Thyroid gland (tissue), 4 donors: ENCODE measurements at places on chromosomes 2 and 18. TPM values are rescaled to one million over a fixed set of nuclear protein-coding genes. Genes with fewer than 3 reads are reported as not detected.

- no peak overlapping the region for H3K27ac ChIP-seq
- no peaks in the 10 kb centered on the region for H3K36me3 ChIP-seq
- DNase-seq: no peak
- no peaks in the 10 kb centered on the region for H3K27me3 ChIP-seq
- H3K4me3 ChIP-seq: no peak overlapping the region
- H3K4me1 ChIP-seq: peaks cover 61% of the 10 kb centered on the region
These were observed 74.8 kb downstream of the IL1R2 start for GRCh38 chr2:102066554-102066953.

DNA sequence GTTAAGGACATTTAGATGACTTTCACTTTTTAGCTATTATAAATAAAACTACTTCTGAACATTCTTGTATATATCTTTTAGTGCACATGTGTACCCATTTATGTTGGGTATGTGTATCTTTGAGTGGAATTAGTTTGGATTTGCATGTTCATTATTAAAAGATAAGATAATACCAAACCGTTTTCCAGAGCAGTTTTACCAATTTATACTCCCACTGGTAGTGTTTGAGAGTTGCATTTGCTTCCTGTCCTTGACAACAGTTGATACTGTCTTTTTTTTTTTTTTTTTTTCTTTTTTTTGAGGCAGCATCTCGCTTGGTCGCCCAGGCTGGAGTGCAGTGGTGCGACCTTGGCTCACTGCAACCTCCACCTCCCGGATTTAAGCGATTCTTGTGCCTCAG is 23.3 kb downstream of the SLC30A6 start:
- H3K4me1 ChIP-seq: no peaks in the 10 kb centered on the region
- no peaks in the 10 kb centered on the region for H3K36me3 ChIP-seq
- peak; percentile 12 for DNase-seq
- H3K4me3 ChIP-seq: no peak overlapping the region
- H3K27ac ChIP-seq: no peak overlapping the region
- no peaks in the 10 kb centered on the region for H3K27me3 ChIP-seq

- H3K4me1 ChIP-seq: no peaks in the 10 kb centered on the region
- H3K4me3 ChIP-seq: no peak overlapping the region
- no peak overlapping the region for H3K27ac ChIP-seq
- DNase-seq: no peak
- H3K36me3 ChIP-seq: no peaks in the 10 kb centered on the region
These were observed 47.6 kb downstream of the RNF152 start for GRCh38 chr18:61845197-61845596.

DNA sequence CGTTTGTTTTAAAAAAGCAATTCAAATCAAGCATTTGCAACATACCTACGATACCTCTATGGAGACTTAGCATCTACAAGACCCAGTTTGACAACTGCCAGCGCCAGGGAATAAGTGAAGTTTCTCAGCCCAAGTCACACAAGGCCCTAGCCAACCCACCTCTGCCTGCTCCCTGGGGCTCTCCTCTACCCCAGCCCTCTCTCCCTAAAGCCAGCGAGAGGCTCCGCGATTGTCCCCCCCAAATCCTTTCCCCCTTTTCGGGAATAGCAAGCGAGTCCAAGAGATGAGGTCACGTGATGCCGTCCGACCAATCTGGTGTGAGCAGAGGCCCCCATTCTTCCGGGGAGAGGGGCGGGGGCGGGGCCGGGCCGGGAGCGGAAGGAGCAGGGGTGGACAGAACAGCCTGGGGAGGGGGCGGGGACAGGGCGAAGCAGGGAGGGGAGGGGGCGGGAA is 102.2 kb upstream of the RAB6C start:
- H3K27me3 ChIP-seq: no peaks in the 10 kb centered on the region
- peak; percentile 96 for DNase-seq
- H3K36me3 ChIP-seq: no peaks in the 10 kb centered on the region

- H3K4me3 ChIP-seq: no peak overlapping the region
- H3K4me1 ChIP-seq: no peaks in the 10 kb centered on the region
- DNase-seq: no peak
- H3K27me3 ChIP-seq: no peaks in the 10 kb centered on the region
These were observed 31.7 kb downstream of the GIGYF2 start for GRCh38 chr2:232728785-232729184.

Gene SIGLEC15
- 4.0 TPM for total RNA-seq

DNA sequence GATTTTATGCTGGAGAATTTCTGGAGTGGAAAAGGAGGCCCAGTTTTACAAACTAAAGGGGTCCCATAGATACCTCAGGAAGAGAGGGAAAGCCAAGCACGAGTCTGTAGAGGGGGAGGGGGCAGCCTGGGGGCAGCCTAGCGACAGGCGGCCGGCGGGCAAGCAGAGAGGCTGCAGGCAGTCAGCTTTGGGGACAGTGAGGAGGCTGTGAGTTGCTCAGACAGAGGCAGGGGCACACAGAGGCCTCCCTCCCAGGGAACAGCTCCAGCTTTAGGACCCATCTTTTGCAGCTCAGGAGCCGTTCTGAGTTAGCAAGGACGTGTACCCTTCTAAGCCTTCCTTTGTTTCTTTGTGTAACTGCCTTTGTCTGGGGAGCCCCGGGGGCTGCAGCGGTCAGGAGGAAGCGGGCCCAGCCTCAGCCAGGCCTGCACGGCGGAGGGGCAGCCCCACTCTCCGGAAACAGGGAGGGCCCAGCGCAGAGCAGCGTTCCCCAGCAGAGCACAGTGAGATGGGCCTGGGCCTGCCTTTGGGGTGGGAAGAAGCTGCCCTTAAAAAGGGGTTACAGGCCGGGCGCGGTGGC is 41.1 kb upstream of the RALBP1 start:
- H3K4me1 ChIP-seq: no peaks in the 10 kb centered on the region
- no peak for DNase-seq
- no peaks in the 10 kb centered on the region for H3K36me3 ChIP-seq
- H3K27ac ChIP-seq: no peak overlapping the region
- no peaks in the 10 kb centered on the region for H3K27me3 ChIP-seq

DNA sequence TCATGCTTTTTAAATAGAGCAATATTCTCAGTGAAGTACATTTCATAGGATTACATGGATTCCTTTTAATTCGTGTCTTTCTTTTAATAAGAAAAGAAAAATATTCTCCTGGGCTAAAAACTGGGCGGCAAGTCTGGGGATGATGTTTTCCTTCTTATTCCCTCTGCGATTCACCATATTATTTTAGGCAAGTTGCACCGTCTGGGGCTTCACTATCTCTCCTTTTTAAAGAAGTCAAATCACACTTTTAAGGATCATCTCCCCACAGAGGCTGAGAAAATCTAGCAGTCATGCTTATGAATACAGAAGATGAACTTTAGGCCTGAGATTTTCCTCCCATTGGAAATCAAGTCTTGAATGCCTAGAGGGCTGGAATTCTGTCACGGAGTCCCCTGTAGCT is 104.1 kb downstream of the COPS8 start:
- no peaks in the 10 kb centered on the region for H3K4me1 ChIP-seq
- H3K27me3 ChIP-seq: no peaks in the 10 kb centered on the region
- no peak for DNase-seq
- no peak overlapping the region for H3K27ac ChIP-seq

DNA sequence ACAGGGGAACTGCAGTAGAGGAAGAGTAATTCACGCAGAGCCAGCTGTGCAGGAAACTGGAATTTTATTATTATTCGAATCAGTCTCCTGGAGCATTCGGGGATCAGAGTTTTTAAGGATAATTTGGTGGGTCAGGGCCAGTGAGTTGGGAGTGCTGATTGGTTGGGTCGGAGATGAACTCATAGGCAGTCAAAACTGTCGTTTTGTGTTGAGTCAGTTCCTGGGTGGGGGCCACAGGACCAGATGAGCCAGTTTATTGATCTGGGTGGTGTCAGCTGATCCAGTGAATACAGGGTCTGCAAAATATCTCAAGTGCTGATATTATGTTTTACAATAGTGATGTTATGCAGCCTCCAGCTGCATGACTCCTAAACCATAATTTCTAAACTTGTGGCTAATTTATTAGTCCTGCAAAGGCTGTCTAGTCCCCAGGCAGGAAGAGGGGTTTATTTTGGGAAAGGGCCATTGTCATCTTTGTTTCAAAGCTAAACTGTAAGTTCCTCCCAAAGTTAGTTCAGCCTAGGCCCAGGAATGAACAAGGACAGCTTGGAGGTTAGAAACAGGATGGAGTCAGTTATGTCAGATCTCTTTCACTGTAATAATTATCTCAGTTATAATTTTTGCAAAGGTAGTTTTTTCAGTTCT is 67.0 kb downstream of the ASAP2 start:
- H3K4me1 ChIP-seq: peaks cover 37% of the 10 kb centered on the region
- no peak for DNase-seq
- no peak overlapping the region for H3K27ac ChIP-seq
- H3K27me3 ChIP-seq: no peaks in the 10 kb centered on the region
- H3K36me3 ChIP-seq: no peaks in the 10 kb centered on the region

- H3K27me3 ChIP-seq: no peaks in the 10 kb centered on the region
- no peak overlapping the region for H3K4me3 ChIP-seq
- no peak for DNase-seq
- no peak overlapping the region for H3K27ac ChIP-seq
- H3K4me1 ChIP-seq: no peaks in the 10 kb centered on the region
- no peaks in the 10 kb centered on the region for H3K36me3 ChIP-seq
These were observed 133.0 kb downstream of the CELF4 start for GRCh38 chr18:37432436-37433195.

DNA sequence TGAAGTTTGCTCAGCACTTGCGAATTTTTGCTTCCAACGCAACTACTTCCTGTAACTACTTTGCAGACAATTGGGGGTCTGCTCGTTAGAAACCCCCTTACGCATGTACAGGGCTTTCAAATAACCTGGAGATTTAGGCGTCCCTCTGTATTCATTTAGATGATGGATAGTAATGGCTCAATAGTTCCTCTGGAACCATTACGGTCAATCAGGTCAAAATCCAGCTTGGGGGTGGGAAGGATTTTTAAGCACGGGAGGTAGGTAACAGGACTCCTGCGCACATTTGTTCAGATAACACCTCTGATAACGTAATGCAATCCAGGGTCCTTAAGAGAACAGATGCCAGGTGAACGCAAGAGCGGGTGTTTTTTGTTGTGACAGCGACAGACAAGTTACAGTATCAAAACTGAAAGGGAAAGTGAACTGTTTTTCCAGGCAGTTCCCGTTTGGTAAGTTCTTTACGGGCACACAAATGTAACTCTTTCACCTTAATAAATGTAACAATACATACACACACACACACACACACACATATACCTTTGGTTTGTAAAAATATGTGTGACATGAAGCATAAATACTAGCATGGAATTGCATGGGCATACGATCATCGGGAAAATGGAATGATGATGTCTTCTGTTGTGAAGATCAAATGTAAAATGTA is 3.8 kb upstream of the OSR1 start:
- H3K27me3 ChIP-seq: peaks cover 14% of the 10 kb centered on the region
- no peak for DNase-seq
- no peak overlapping the region for H3K4me3 ChIP-seq
- H3K27ac ChIP-seq: peak overlapping the region; percentile 61
- H3K4me1 ChIP-seq: peaks cover 19% of the 10 kb centered on the region

GRCh38 chr18:56565046-56565445 is 73.3 kb downstream of the TXNL1 start:
- no peak overlapping the region for H3K4me3 ChIP-seq
- H3K36me3 ChIP-seq: no peaks in the 10 kb centered on the region
- DNase-seq: no peak
- no peak overlapping the region for H3K27ac ChIP-seq
- H3K4me1 ChIP-seq: peaks cover 11% of the 10 kb centered on the region

Gene UGT1A10
- total RNA-seq: not detected

DNA sequence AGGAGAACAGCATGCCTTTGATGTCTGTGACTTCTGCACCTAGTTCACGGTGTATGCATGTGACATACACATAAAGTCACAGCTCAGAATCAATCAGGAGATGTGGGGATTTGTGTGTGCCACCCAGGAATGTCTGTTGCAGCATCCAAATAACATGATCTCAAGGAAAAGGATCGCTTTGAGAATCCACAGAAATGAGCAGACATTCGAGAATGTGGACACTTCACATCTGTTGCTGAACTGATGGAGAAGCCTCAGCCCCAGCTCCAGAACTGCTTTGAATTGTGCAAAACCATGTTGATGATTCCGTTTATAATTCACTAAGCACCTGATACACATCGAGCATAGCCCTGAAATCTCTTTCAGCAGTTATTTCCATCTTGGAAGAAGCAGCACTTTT is 208.6 kb downstream of the CMPK2 start:
- no peaks in the 10 kb centered on the region for H3K36me3 ChIP-seq
- no peaks in the 10 kb centered on the region for H3K27me3 ChIP-seq
- H3K27ac ChIP-seq: no peak overlapping the region
- no peak overlapping the region for H3K4me3 ChIP-seq

Gene GDF7
- 0.11 TPM for total RNA-seq

Gene PNPT1
- total RNA-seq: 20.7 TPM

DNA sequence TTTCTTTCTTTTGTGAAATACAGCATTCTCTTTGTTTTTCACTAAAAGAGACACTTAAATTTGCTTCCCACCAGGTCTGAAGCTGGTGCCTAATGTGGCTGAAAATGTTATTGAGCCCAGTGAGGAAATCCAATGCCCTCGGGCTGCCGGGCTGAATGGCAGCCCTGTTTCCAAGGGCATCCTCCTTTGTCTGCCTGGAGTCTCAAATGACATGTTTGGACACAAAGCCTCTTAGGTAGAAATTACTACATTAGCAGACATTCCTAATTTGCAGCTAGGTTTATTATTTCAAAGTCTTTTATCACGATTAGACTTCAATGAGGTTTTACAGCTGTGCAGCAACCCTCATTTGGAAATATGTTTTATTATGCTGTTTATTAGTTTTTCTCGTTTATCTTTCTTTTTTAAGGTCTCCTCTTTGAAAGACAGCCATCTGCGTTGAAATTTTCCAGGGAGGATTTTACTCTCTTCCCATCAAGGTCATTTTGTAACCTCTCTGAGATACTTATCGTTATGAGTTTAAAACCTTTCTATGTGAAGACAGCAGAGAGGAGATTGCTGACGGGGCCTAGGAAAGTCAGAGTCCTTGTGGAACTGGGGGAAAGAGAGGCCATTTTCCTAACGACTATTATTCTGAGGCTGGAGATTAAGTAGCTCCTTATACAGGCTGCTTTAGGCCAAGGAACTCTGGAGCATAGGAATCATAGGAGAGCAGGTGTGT is 59.0 kb upstream of the ZNF532 start:
- no peak for DNase-seq
- H3K27ac ChIP-seq: no peak overlapping the region
- no peak overlapping the region for H3K4me3 ChIP-seq
- H3K27me3 ChIP-seq: no peaks in the 10 kb centered on the region
- no peaks in the 10 kb centered on the region for H3K36me3 ChIP-seq

- H3K27me3 ChIP-seq: no peaks in the 10 kb centered on the region
- H3K4me1 ChIP-seq: peaks cover 3% of the 10 kb centered on the region
- no peaks in the 10 kb centered on the region for H3K36me3 ChIP-seq
- no peak overlapping the region for H3K27ac ChIP-seq
These were observed 11.9 kb upstream of the OXER1 start for GRCh38 chr2:42775810-42776209.
